SK-MEL-5 (cell line): ENCODE measurements at places on chromosomes 6 and 20.

DNA sequence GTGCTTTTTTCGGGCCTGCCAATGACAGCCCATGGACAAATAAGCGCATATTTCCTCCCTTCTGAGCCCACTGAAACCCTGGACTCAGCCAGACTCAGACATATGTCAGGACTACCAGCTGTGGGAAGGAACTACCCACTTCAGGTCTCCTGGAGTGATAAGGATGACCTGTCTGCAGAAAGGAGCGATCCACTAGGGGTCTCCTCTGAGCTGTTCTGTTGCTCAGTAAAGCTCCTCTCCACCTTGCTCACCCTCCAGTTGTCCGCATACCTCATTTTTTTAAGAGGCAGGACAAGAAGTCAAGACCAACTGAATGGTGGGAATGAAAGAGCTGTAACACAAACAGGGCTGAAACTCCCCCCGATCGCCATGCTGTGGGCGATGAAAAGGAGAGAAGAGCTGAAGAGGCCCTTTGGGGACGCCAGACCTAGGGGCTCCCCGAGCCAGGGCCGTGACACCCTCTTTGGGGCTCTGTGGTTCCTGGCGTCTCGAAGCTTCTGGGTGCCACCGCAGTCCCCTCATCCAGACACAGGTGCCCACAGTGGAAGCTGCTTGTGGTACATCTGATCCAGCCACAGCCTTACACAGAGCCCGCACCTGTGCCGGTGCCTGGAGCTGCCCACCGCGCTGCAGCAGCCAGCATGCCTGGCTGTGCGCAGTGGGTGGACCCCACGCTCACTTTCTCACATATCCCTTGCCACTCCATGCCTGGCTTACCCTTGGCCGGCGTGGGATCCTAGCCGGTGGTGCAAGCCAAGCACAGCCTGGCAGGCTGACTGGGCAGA, 68.8 kb downstream of the EYS start:
- peak; percentile 59 for DNase-seq

GRCh38 chr6:111606620-111607115, 990 bp upstream of the TRAF3IP2 start:
- no peak for DNase-seq

DNA sequence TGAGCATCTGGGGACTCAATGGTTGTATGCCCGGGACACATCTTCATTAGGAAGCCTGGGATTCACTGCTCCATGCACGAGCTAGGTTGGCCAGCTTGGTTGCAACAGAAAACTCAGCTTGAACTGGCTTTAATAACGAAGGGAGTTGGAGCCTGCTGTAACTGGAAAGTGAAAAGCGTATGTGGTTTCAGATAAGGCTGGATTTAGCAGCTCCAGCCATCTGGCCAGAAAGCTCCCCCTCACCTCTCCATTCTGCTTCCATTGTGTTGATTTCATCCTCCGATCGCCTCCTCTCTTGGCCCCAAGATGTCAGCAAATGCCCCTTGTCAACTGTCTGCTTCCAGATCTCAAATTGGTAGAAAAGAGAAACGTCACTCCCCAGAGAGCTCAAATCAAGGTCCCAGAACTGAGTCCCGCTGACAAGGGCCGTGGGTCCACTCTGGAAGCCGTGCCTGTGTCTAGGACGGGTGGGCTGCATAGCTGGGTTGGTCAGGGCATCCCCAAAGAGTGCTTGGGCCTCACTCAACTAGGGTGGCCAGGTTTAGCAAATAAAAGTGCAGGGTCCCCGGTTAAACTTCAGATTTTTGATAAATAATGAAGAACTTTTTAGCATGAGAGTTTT, 117.0 kb upstream of the PMEPA1 start:
- DNase-seq = no peak

GRCh38 chr20:52230409-52230808, 38.8 kb upstream of the ZFP64 start:
- peak; percentile 26 for DNase-seq

DNA sequence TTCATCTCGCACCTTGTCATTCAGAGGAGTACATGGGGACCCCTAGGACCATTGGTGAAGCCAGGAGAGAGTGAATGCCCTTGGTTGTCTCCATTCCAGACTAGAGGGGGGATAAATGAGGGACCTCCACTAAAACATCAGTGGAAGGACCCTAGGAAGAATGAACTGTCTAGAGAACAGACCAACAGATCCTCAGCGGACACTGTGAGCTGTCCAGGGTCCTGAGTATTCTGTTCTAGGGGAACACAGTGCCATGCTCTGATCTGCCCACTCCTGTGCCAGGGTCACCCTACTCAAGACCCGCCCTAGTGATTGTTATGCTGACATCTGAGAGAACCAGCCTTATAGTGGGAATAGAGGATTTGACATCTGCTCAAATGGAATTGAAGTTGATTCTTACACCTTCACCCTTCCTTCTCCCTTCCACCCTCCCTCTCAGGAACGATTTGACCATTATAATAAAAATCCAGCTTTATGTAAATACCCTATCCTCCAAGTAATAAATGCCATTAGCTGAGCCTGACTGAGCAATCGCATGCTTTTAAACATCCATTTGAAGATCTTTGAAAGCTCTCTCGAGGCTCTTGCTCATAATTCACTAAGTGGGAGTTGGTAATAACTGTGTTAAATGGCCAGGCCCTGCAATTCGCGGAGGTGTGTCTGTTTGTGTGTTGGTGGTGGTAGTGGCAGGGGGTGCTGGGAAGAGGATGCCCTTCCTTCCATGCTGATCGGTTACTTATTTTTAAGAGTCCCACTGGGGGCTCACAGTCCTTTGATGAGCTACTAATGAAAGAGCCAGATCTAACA, 43.6 kb upstream of the SLC32A1 start:
- DNase-seq = peak; percentile 39

GRCh38 chr6:48377115-48377514, 266.1 kb upstream of the PTCHD4 start:
- no peak for DNase-seq

- peak; percentile 66 for DNase-seq
These were observed 82.7 kb downstream of the SH3BGRL2 start for GRCh38 chr6:79713701-79714322.

DNA sequence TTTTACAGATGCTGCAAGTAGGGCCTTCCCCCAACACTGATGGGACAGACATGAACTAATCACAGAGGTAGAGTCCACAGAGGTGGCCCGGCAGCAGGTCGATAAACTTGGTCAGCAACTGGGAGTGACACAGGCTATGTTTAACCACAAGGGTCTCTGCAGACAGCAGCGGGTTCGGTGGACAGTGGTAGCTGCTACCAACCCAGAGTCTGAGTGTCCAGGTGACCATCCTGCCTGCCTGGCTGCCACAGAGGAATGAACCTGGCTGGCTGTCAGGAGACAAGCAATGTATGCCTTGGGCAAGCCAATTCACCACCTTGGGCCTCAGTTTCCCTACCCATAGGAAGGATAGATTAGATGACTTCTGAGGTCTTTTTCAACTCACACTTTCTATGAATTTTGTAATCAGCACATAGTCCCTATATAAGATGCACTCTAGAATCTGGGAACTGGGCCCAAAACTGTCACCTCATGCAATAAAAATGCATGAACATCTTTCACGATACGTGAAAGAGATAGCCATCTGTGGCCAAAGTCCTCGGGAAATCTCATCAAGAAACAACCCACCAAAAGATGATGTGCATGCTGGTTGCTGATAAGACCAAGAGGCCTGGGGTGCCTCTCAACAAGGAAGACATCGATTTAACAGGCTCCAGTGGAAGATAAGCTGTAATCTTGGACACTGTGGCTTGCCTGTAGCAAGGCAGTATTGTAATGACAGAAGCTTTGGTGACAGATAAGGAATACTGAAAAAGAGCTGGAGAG, 30.5 kb downstream of the MDGA1 start:
- no peak for DNase-seq

GRCh38 chr6:155397172-155397705, 58.4 kb downstream of the NOX3 start:
- no peak for DNase-seq

DNA sequence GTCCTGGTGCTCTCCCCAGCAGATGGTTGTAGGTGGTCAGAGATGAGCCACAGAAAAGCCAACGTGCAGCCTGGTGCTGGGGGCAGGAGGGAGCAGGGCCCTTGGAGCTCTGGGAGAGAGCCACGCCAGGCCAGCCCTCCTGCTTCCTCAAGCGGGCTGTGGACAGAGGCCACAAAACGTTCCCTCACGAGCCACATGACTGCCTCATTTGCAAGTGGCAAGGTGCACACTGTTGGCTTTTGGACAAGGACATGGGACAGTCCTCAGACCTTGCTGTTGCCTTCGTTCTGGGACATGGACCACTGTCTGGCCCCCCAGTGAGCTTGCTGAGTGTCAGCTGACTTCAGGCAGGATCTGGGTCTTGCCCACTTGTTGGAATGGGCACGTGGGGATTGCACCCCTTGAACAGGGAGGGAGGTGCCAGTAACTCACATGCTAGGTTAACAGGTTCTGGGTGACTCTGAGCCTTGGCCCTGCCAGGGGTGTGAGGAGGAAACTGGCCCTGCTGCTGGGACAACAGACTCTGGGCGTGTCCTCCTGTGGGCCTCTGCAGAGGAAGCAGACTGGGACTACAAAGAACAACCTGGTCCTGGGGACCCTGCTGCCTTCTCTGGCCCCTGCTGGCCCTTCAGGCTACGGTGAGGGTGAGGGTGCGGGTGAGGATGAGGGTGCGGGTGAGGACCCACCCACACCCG, 2.6 kb downstream of the SLCO4A1 start:
- no peak for DNase-seq

DNA sequence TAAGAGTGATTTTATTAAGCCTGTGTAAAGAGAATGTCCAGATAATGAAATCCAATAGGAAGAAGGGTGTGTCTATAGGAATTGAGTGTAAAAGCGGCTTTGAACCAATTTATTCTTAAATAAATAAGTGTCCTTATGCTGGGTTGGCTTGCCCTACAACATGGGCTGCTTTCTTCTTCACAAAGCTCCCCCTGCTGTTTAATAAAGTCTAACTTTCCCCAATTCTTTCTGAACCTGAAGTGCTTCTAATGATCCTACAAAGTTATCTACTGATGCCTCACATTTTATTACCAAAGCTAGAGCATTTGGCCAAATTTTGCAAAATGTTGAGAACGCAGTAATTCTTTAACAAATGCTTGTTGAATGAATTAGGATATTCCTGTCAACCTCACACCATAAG, 36.3 kb upstream of the SIRT5 start:
- peak; percentile 84 for DNase-seq

- DNase-seq = no peak
These were observed 100.2 kb upstream of the CDYL start for GRCh38 chr6:4676016-4676415.

- DNase-seq = no peak
These were observed 164.7 kb upstream of the PDE7B start for GRCh38 chr6:135686784-135687301.

DNA sequence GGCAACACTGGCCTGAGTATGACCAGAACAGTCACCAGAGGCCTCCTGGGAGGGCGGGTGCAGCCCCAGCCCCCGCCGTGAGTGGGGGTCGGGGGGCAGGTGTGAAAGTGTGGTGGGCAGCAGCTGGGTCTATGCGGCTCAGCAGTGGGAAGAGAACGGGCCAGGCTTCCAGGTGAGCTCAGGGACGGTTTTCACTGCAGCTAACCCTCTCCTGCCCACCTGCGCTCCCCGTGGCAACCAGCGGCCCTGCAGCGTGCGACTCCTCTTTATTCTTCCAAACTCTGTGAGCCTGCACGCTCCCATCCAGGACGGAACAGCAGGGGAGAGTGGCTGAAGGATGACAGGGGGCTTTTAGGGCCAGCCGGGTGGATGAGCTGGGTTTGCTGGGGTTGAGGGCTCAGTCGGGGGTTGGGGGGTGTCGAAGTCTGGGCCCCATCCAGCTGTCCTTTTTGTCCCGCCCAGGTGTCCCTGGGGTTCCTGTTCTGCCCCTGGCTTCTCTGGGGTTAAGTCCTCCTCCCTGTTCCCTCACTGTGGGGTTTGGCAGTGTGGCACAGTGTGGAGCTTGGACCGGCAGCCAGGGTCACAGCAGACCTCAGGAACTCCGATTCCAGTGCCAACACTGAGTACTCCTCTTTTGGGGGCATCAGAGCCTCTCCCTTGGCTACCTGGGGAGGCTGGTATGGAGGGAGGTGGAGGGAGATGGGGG, 859 bp upstream of the BIRC7 start:
- no peak for DNase-seq

DNA sequence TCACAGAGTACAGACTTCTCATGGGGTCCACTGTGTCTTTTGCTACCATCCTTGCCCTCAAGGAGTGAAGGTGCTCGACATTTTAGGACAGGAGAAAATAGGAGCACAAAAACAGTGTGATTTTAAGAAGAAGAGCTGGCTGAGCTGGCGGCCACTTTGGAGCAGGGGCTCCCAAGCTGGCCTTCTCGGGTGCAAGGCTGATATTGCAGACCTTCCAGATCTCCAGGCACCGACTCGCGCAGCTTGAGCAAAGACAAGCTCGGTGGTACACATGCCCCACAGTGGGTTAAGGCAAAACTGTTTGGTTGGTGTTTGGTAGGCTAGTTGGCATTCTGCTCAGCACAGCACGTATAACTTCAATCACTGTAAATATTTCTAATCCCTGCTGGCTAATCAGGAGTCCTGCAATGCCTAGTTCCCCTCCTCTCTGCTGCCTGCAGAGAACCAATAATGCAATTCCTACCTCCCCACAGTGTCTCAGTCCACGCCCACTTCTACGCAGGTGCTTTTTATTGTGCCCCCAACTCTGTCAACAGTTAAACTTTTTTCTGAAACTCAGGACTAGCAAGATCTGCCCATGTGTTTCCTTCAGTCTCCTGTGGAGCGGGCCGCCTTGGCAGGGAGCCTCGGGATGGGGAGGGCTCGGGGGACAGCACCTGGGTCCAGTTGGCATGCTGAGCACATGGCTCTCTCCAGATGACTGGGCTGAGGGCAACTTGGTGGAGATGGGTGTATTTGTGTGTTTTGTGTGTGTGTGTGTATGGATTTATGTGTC, 12.7 kb upstream of the SMOC2 start:
- no peak for DNase-seq

GRCh38 chr6:104526376-104526775, 333.3 kb downstream of the HACE1 start:
- no peak for DNase-seq

GRCh38 chr6:98787435-98787834, 46.9 kb upstream of the POU3F2 start:
- peak; percentile 99 for DNase-seq

- DNase-seq = no peak
These were observed 209.2 kb downstream of the CD83 start for GRCh38 chr6:14326774-14327173.

- no peak for DNase-seq
These were observed 80.2 kb downstream of the FAM50B start for GRCh38 chr6:3929281-3929798.

- peak; percentile 57 for DNase-seq
These were observed 91.3 kb upstream of the DTNBP1 start for GRCh38 chr6:15754035-15754705.

GRCh38 chr6:13579911-13580310, 5.5 kb downstream of the SIRT5 start:
- no peak for DNase-seq
